ENCODE measurements at places on chromosomes 2 and 18. TPM values are rescaled to one million over a fixed set of nuclear protein-coding genes. Genes with fewer than 3 reads are reported as not detected.

ASPRV1 gene
- total RNA-seq, result 10.3 TPM

DNA sequence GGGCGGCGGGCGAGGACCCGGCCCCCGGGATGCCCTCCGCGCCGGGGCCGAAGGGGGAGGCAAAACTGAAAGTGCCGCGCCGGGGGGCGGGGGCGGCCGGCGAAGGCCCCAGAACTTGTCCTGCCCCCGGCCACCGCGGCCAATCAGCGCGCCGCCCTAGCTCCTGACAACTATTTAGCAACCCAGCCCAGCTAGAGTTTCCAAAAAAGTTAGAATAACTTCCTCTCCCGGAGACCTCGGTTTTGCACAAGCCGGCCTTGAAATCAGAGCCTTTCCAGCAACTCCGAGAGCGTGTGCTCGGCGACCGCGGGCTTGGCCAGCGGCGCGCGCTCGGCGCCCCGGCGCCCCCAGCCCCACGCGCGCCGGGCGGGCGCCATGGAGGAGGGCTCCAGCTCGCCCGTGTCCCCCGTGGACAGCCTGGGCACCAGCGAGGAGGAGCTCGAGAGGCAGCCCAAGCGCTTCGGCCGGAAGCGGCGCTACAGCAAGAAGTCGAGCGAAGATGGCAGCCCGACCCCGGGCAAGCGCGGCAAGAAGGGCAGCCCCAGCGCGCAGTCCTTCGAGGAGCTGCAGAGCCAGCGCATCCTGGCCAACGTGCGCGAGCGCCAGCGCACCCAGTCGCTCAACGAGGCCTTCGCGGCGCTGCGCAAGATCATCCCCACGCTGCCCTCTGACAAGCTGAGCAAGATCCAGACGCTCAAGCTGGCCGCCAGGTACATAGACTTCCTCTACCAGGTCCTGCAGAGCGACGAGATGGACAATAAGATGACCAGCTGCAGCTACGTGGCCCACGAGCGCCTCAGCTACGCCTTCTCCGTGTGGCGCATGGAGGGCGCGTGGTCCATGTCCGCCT lies at the start of gene TWIST2:
TWIST2 (plus strand) TSS at position 245 of the 850 bp plus-strand sequence; CDS start at position 376, 131 bp downstream.
- H3K4me3 ChIP-seq, result peak within 1 kb of the TSS; percentile 48
- peak; percentile 73 for DNase-seq
- peaks cover 11% of the 10 kb centered on the region for H3K27me3 ChIP-seq
- H3K36me3 ChIP-seq, result no peaks in the 10 kb centered on the region
- H3K4me1 ChIP-seq, result no peaks in the 10 kb centered on the region

DNA sequence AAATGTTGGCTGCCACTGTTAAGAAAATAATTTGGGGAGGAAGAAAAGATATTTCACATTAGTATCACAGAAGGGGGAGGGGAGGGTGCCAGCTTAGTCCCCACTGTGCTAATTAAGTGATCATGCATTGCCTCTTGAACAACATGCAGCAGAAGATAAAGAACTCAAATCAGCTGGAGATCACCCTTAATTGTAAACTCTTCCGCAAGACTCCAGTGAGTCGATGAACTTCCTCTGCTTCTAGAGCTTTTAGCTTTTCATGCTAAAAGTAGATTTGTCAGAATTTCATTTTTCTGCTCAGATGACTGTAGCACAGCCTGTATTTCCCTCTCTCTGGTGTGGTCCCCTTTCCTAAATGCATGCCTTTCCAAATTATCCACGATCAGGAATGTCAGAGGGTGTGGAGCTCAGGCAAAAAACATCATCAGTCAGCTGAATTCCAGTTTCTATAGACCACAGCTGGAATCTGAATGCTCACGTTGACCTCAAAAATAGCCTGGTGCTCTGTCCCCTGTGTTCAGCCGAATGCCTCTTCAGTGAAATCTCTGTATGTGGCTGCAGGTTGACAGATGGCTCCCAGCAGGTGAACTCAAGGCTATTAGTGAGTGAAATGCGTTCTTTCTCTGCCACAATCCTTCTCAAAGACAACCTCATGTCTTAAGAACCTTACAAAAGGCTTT lies 156.8 kb upstream of the UNC80 start:
- no peaks in the 10 kb centered on the region for H3K36me3 ChIP-seq
- H3K27me3 ChIP-seq, result no peaks in the 10 kb centered on the region
- DNase-seq, result no peak
- no peaks in the 10 kb centered on the region for H3K4me1 ChIP-seq
- H3K4me3 ChIP-seq, result no peak overlapping the region

SPATA3 gene
- total RNA-seq, result not detected

RAX gene
- 0.23 TPM for total RNA-seq

DNA sequence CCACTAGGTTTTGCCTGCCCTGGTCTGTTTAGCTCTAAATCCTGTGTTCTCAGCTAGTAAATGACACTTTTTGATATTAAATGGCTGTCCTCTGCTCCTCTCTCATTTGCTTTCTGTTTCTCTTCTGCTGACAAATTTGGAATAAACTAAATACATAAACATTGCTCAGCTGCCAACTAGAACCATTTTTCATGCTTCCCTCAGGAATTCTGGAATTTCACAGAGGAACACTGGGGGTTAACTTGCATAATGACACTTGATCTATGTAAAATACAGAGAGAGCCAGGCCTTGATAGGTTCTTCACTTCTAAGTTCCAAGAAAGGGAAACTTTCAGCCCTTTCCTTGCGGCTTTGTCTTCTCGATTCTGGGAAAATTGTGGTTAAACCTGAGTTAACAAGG lies 450.6 kb upstream of the ST6GAL2 start:
- DNase-seq, result no peak
- H3K4me1 ChIP-seq, result no peaks in the 10 kb centered on the region
- no peak overlapping the region for H3K27ac ChIP-seq
- H3K27me3 ChIP-seq, result no peaks in the 10 kb centered on the region
- H3K36me3 ChIP-seq, result no peaks in the 10 kb centered on the region

- H3K36me3 ChIP-seq, result no peaks in the 10 kb centered on the region
- no peak overlapping the region for H3K4me3 ChIP-seq
- no peak for DNase-seq
- H3K27me3 ChIP-seq, result no peaks in the 10 kb centered on the region
Measured at GRCh38 chr2:59339121-59339836, 1098.2 kb upstream of the FANCL start.

TMEM169 gene
- total RNA-seq, result 0.80 TPM

DNA sequence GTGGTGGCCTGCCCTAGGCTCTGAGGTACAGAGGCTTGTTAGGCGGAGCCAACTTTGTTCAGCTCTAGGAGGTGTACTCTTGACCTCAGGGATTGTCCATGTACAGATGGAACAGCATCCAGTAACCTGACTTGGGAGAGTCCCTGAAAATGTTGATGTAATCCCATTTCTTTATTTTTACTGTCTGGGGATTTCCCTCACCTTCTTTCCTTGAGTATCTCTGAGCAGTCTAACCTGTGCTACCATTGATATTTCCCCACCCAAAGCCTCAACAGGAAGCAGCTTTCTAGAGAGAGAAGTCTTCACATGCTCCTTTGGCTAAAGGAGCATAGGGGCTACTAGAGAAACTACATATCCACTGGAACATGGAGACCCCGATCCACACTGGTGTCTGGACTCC lies 10.4 kb downstream of the IL36A start:
- no peak for DNase-seq
- no peak overlapping the region for H3K4me3 ChIP-seq
- H3K4me1 ChIP-seq, result no peaks in the 10 kb centered on the region
- no peaks in the 10 kb centered on the region for H3K27me3 ChIP-seq

CD226 gene
- total RNA-seq, result 0.59 TPM

- no peak for DNase-seq
- no peaks in the 10 kb centered on the region for H3K36me3 ChIP-seq
- H3K27me3 ChIP-seq, result no peaks in the 10 kb centered on the region
- H3K27ac ChIP-seq, result no peak overlapping the region
Measured at GRCh38 chr2:71615767-71616730, 162.7 kb downstream of the DYSF start.

CRACDL gene
- total RNA-seq, result 4.1 TPM

CRYGC gene
- not detected for total RNA-seq

DNA sequence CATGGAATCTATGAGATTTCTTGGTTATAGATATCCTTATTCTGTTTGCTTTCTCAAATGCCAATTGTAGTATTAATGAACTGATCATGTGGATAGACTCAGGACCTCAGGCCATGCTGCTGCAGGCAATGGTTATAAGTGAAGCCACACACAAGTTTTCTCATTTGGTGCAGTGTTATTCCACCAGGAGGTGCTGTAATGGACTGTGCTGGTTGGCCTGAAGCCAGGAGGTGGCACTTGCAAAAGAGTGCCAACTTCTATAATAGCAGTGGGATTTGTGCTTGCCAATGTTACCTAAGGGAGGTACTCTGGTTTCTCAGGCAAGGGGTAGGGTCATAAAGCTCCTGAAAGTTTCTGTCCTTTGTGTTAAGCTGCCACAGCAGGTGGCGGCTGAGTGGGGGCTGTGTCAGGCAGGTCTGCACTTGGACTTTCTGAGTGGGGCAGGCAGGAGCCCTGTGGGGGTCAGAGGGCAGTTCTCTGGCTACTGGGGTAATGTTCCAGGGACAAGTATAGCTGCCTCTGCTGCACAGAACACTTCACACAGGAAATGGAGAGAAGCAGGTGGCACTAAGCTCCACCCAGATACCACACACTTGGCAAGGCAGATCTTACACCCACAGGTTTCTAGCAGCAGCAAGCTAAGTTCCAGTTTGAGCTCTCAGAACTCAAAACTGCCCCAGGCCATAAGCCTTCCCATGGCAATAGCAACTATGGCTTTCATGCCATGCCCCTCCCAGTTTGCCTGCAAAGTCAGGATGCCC lies 352.6 kb upstream of the CWC22 start:
- no peak overlapping the region for H3K4me3 ChIP-seq
- no peaks in the 10 kb centered on the region for H3K36me3 ChIP-seq
- no peaks in the 10 kb centered on the region for H3K4me1 ChIP-seq
- DNase-seq, result no peak
- no peak overlapping the region for H3K27ac ChIP-seq

DNA sequence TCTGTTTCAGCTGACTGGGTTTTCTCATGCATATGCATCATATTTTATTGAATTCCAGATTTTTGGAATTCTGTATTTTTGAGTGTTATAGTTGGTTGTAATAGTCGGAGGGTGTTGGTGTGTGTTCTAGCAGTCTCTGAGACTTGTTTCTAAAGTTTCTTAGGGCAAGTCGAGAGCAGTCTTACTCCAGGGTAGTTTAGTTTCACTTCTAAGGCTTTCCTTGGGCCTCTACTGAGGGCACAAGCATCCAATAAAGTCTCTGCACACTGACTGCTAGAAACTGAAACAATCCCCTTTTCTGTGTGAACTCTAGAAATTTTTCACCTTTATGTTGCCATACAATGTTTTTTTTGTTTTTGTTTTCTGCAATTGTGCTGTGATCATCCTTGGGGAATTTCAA lies 663.7 kb upstream of the LRATD1 start:
- H3K4me3 ChIP-seq, result no peak overlapping the region
- H3K4me1 ChIP-seq, result no peaks in the 10 kb centered on the region
- no peaks in the 10 kb centered on the region for H3K27me3 ChIP-seq
